ENCODE measurements at places on chromosomes 16 and 17. TPM values are rescaled to one million over a fixed set of nuclear protein-coding genes. Genes with fewer than 3 reads are reported as not detected.
A peak's percentile ranks its signal among the peaks of the same experiment; 100 is the strongest.

Gene SLFN14
- not detected for total RNA-seq

Gene KRT20
- total RNA-seq: not detected

Gene CHMP6
- total RNA-seq: 23.1 TPM

GRCh38 chr17:27578718-27579085, 52.3 kb upstream of the LGALS9 start:
- no peaks in the 10 kb centered on the region for H3K27me3 ChIP-seq
- no peak overlapping the region for H3K27ac ChIP-seq
- no peaks in the 10 kb centered on the region for H3K4me1 ChIP-seq
- H3K36me3 ChIP-seq: no peaks in the 10 kb centered on the region
- DNase-seq: no peak
- no peak overlapping the region for H3K4me3 ChIP-seq

DNA sequence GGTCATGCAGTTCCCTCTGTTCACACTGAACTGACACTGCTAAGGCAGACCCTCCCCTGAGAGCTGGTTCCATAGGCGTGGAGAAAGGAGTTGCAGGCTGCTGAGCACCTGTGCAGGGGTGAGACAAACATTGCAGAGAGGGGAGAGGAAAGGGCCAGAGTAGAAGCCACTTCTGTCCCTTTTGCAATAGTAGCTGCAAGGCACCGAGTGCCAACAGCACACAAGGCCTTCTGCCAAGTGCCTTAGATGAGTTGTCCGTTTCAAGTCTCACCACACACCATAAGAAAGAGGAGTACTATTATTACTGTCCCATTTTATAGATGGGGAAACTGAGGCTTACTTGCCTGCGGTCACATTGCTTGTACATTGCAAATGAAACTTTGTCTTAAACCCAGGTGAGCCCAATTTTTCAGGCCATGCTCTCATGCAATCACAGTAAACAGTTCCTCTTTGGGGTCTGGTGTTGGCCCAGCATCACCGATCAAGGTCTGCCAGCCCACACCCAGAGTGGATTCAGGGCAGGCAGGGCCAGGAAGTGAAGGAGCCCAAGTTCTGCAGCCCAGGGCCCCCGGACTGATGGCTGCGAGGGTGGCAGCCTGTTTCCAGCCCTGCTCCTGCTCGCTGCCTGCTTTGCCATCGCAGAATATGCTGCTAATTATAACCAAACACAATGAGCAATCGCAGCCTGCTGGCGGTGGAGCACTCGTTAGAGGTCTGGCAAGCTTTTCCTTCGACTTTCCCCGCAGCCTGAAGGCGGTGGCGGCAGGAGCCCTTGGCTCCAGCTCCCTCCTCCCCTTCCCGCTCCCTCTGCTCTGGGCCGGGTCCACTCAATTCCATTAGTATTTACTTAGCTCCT, 36.8 kb upstream of the DYNLL2 start:
- no peaks in the 10 kb centered on the region for H3K36me3 ChIP-seq
- no peaks in the 10 kb centered on the region for H3K27me3 ChIP-seq
- DNase-seq: no peak
- no peak overlapping the region for H3K27ac ChIP-seq
- no peaks in the 10 kb centered on the region for H3K4me1 ChIP-seq

DNA sequence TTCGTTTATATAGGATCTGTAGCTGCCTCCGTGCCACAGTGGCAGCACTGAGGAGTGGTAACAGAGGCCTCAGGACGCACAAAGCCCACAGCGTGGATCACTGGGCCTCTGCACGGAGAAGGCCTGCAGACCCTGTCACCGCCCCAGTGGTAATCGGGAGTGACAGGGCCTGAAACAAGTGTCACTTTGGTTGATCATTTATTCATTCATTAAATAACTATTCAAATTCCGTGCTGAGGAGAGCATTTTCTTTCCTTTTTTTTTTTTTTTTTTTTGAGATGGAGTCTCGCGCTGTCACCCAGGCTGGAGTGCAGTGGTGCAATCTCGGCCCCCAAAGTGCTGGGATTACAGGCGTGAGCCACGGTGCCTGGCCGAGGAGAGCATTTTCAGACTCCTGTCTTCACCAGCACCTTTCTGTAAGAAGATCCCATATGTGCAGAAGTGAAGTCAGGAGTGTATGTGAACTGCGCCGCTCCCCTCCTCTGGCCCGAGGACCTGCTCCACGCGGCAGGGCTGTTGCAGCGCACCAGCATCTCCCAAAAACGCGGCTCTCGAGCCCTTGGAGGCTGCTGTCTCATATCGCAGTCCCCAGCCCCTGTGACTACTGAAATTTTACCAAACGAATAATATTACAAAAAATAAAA, 44.9 kb upstream of the TRAP1 start:
- no peaks in the 10 kb centered on the region for H3K4me1 ChIP-seq
- no peak overlapping the region for H3K27ac ChIP-seq
- peaks cover 20% of the 10 kb centered on the region for H3K36me3 ChIP-seq
- H3K27me3 ChIP-seq: no peaks in the 10 kb centered on the region
- DNase-seq: no peak

DNA sequence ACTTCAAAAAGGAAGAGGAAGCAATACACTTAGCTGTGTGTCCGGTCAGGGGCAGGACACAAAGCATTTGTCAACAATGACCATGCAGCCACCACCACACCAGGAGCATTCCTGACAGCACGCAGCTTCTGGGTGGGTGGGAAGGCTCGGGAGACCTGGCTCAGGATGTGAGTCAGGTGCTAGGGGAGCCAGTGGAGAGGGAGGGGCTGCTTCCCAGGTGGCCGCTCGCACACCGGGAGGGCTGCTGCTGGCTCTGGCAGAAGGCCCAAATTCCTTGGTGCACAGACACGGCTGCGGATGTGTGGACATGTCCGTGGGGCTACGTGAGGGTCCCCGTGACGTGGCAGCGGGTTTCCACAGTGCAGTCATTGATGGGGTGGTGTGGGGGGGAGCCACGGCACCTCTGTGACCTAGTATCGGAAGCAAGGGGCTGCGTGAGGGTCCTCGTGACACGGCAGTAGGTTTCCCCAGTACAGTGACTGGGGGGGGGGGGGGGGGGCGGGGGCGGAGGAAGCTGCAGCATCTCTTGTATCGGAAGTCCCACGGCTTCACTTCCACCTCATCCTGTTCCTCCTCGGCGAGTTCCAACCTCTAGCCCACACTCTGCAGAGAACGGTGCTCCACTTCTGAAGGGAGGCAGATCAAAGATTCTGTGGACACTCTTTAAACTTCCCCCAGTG, 112.8 kb downstream of the ZNF778 start:
- H3K27me3 ChIP-seq: no peaks in the 10 kb centered on the region
- H3K27ac ChIP-seq: no peak overlapping the region
- H3K4me3 ChIP-seq: no peak overlapping the region
- no peaks in the 10 kb centered on the region for H3K36me3 ChIP-seq
- peaks cover 29% of the 10 kb centered on the region for H3K4me1 ChIP-seq

DNA sequence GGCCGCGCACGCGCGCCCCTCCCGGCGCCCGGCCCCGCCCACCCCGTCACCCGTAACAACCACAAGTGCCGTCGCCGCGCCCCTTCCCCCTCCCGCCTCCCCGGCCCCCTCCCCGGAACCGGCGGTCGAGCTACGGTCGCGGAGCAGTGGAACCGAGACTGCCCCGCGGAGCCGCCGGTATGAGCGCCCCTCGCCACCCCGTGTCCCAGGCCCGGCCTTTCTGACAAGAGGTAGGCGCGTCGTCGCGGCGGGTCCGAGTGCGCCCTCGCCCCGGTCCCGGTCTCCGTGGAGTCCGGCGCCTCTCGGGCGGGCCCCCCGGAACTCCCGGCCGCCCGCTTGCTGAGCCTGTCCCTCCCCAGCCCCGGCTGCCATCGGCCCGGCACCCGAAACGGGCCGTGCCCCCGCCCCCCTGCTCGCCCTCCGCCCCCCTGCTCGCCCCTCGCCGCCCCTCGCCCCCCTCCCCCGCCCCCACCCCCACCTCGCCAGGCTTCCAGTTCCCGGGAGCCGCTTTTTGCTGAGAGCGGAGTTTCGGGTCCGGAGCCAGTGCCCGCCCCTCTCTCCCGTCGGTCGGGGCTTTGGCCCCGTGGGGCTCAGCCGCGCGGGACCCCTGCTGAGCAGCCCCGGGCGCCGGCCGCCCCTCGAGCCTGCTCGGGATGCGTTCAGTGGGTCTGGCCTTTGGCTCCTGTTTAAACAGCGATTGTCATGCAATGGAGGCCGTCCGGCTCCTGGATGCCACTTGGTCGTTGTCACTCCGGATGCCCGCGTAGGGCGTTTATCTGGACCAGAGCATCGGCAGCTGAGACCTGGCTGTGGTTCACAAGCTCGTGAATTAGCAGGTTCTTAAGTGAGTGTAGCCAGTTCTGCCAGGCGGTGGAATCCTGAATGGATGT, at the start of gene SEC14L1:
Gene SEC14L1, plus strand, starts transcription at position 92 of the 890 bp plus-strand sequence. CDS start 2,628 bp downstream, outside the sequence.
- H3K36me3 ChIP-seq: peaks cover 15% of the 10 kb centered on the region
- DNase-seq: peak; percentile 75
- peak within 1 kb of the TSS; percentile 88 for H3K27ac ChIP-seq
- peaks cover 53% of the 10 kb centered on the region for H3K4me1 ChIP-seq
- H3K4me3 ChIP-seq: peak within 1 kb of the TSS; percentile 91

GRCh38 chr16:81238296-81239011, at the start of gene BCO1:
Gene BCO1 (plus strand): TSS chr16:81238689. CDS start chr16:81238909, 220 bp downstream.
- H3K27me3 ChIP-seq: no peaks in the 10 kb centered on the region
- DNase-seq: no peak
- H3K4me1 ChIP-seq: no peaks in the 10 kb centered on the region
- H3K4me3 ChIP-seq: no peak within 1 kb of the TSS

- no peak overlapping the region for H3K27ac ChIP-seq
- DNase-seq: no peak
- H3K36me3 ChIP-seq: peaks cover 31% of the 10 kb centered on the region
- H3K4me1 ChIP-seq: peaks cover 33% of the 10 kb centered on the region
- H3K4me3 ChIP-seq: no peak overlapping the region
Observed at GRCh38 chr16:56946767-56947603, 14.8 kb upstream of the CETP start.

- no peaks in the 10 kb centered on the region for H3K27me3 ChIP-seq
- no peaks in the 10 kb centered on the region for H3K36me3 ChIP-seq
Observed at GRCh38 chr16:57920880-57921229, 50.1 kb downstream of the CNGB1 start.

DNA sequence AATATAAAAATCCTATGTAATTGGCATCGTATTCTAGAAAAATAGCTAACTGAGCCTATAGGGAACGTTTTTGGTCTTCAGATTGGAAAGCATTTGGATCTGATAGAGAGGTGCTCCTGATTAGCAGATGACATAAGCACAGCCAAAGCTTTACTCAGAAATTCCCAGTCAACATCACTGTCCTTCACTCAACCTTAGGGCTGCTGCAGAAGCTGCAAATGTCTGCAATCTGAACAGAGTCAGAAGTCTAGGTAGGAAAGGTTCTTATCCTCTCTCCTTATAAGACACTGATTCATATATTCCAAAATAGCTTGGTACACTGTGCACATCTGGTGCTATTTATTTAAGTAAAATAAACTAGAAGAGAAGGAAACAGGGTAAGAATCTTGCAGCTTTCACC, 19.2 kb downstream of the STRADA start:
- H3K4me3 ChIP-seq: no peak overlapping the region
- DNase-seq: no peak
- no peaks in the 10 kb centered on the region for H3K27me3 ChIP-seq
- no peak overlapping the region for H3K27ac ChIP-seq

DNA sequence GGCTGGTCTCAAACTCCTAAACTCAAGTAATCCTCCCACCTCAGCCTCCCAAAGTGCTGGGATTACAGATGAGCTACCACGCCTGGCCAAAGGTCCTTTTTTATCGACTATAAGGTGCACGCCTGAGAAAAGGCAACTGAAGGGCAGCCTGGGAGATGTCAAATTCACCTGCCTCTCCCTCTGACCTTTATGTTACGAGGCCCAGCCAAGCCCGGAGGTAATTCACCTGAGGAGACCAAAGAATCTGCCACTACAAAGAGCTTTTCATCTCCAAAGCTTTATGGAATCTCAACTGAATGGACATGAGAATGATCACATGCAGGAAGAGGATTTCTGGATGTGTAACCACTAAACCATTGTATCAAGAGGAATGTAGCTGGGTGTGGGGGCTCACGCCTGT, 37.2 kb downstream of the LYRM1 start:
- H3K4me1 ChIP-seq: no peaks in the 10 kb centered on the region
- no peaks in the 10 kb centered on the region for H3K27me3 ChIP-seq
- H3K27ac ChIP-seq: no peak overlapping the region
- H3K4me3 ChIP-seq: no peak overlapping the region
- DNase-seq: no peak

DNA sequence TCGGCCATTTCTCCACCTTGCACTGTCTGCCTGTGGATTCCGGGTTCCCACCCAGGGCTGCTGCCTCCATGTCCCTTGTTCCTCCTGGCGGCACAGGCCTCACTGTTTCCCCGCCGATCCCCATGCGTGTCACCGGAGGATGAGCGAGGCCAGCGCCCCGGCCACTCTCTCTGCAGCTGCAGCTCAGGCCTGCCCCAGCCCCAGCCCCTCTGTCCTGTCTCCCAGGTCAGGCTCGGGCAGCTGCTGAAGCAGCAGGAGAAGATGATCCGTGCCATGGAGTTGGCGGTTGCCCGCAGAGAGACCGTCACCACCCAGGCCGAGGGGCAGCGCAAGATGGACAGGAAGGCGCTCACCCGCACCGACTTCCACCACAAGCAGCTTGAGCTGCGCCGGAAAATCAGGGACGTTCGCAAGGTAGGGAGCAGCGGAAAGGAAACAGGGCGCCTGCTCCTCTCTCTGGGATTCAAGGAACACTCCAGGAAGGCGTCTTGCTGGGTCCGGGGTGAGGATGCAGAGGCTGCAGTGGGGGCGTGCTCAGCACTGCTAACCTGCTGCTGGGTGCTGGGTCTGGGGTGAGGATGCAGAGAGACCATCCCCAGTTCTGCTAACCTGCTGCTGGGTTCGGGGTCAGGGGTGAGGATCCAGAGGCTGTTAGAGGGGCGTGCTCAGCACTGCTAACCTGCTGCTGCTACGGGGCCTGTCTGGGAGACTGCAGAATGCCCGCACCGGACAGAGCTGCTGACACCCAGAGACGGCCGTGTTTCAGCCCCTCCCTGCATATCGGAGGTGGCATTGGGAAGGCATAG, 6.1 kb upstream of the GAA start:
- peaks cover 1% of the 10 kb centered on the region for H3K4me1 ChIP-seq
- H3K36me3 ChIP-seq: no peaks in the 10 kb centered on the region
- H3K27me3 ChIP-seq: no peaks in the 10 kb centered on the region

DNA sequence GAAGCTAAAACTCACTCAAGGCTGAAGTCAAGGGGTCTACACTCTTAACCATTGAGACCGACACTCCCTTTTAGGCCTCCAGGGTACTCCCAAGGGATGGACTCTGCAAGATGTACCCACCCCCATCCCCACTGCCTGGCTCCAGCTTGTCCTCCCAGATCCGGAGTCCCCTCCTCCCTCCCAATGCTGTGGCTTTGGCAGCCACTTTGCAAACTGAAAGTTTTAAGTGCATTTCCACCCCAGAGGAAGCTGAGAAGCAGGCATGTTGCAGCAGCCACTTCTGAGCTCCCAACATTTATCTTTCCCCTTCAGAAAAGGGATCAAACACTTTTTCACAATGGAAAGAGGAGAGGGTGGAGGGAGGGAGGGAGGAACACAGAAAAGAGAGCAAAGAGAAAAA, 115.2 kb downstream of the COPRS start:
- no peaks in the 10 kb centered on the region for H3K27me3 ChIP-seq
- H3K36me3 ChIP-seq: no peaks in the 10 kb centered on the region
- H3K4me1 ChIP-seq: no peaks in the 10 kb centered on the region
- H3K27ac ChIP-seq: no peak overlapping the region
- H3K4me3 ChIP-seq: no peak overlapping the region
